ENCODE measurements at places on chromosomes 1 and 21.

DNA sequence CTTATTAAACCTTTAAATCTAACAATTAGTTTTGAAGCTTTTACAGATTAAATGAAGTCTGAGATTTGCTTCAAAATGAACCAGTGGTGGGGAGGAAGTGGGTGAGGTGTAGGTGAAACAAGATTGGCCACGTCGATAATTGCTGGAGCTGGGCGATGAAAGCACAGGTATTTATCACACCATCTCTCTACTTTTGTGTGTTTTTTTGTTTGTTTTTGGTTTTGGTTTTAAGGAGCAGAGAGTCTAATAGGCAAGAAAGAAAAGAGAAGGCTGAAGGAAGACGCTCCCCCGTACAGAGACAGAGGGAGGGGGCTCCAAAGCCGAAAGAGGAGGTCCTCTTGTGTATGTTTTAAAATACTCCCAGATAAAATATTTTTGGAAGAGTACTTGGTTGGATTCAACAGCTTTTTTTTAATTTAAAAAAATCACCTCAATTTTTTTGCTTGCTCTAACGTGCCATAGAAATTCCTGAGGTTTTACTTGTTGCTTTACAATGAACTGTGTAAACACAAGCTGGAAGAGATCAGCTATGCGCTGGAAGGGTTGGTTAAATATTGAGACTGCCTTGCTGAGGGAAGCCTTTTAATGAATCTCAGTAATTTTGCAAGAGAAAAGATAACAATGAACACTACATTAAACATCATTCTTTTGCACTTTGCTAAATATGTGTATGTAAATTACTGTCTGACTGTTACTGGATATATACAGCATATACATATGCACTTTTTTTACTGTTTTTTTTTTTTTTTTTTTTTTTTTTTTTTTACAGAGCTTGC is 6.7 kb upstream of the LGALS8 start:
- peak; percentile 86 for DNase-seq

GRCh38 chr1:198064181-198064580 is 92.6 kb upstream of the NEK7 start:
- peak; percentile 73 for DNase-seq

DNA sequence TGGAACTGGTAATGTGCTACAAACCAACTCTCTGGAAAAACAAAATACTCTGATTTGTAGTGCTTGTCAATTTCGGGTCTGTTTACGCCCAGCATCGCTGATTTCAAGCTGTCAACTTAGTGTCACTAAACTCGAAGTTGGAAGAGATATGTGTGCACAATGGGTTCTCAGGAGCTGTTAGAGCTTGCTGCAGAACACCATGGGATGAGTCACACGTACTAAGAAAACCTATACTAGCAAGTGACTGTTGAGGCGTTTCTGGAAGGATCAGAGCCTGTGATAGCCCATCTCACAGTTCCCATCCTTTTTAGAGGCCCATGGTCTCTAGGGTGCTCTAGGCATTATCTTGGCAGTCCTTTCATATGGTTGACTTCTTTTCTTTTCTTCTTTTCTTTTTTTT is 14.3 kb downstream of the GMEB1 start:
- DNase-seq: no peak

- peak; percentile 87 for DNase-seq
Measured at GRCh38 chr1:185483664-185484450, 166.8 kb upstream of the IVNS1ABP start.

DNA sequence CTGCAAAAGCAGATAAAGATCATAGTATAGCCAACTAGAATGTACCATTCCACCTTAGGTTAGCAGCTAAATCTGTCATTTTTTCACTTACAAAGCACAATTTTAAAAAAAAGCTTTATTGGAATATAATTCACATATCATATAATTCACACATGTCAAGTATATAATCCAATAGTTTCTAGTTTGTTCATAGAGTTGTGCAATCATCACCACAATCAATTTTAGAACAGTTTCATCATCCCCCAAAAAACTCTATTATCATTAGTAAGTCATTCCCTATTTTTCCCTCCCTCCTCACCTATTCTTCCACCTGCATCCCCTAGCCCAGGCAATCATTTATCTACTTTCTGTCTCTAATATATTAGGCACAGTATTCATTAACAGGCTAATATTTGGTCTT is 32.0 kb upstream of the INSL5 start:
- no peak for DNase-seq

DNA sequence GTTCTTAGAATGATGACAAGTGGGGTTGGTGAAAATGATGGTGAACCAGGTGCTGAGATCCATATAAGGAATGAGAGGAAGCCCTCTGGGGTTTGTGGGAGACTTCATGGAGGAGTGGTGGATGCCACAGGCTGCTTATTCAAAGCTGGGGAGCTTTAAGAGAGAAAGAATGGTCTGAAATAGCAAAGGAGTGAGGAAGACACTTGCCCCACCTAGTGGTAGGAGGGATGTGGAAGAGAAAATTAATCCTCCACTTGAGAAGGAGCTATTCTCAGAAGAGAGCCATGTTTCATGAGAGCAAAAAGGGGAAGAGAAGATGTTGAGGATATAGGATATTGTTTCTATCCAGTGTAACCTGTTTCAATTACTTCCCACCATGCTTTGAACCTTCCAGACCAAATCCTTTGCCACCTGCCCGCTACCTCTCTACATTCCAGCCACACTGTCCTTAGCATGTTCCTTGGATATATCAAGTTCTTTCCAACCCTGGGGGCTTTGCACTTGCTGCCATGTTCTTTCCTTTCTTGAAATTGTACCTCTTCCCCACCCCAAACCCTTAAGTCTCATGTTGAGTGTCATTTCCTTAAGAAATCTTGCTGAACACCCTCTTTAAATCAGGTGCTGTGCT is 19.6 kb upstream of the ZNF648 start:
- DNase-seq: peak; percentile 67

DNA sequence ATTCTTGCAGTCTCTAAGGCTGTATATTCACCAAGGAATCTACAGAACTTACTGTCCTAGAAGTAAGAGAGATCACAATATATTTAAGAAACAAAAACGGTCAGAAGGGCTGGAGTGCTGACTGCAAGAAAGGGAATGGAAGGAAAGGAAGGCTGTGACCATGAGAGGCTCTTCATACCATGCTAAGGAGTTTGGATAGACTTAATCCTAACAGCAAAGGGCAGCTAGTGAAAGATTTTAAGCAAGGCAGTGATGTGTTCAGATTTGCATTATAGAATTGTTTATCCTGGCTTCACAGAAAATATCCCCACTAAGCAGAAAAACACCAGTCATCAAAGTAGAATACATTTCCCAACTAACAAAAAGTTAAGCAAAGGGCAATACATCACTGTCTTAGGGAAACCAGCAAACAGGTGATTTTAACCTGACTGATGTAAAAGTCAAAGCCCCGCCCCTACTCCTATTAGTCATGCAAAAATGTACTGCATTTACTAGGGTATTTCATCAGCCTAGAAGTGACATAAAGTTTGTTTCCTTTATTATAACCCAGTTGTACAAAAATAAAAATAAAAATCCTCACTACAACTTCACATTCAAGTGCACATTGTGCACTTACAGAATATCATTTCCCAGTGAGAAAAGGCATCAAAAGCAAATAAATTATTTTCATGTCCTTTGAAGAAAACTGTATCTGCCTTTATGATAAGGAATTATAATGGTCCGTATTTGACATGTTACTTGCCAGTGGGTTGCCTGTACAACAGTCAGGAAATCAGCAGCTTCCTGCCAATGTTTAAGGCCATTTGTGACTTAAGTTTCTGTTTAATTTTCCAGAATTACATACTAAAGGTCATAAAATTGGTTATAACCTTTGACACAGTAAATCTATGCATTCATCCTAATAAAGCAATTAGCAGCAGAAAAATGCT is 17.2 kb downstream of the JAK1 start:
- peak; percentile 57 for DNase-seq

- DNase-seq: no peak
Measured at GRCh38 chr1:149967646-149968045, 31.0 kb upstream of the MTMR11 start.

DNA sequence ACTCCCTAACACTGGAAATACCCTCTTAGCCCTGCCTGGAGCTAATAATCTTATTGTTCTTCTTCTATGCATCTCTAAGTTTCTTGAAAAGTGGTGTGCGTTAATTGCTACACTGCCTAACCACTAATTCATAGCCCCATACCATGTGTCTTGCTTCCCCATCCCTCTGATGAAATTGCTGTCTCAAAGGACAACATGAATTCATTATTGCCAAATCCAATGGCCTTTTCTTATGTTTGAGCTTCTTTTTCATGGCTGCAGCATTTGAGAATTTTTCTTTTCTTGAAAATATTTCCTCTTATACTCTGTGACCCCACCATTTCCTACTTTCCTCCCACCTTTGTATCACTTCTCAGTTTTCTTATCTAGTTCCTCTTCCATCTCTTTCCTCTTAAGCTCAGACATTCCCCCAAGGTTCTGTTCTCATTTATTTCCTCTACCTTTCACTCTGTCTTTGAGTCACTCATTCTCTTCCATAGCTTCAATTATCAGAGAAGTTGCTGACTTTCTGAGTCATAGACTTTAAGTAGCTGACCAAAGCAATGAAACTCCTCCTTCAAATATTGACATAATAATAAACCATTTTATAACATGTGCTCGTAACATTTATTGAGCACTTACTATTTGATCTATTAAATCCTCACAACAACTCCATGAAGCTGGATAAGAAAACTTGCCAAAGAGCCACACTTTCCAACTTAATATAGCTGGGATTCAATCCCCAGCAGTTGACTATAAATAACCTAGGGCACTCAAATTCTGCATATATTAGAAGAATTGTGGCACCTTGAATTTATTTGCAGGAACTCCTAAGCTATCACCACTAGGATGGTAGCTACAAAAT is 35.5 kb upstream of the ATP6V1G3 start:
- no peak for DNase-seq

Data from adipocyte (in vitro differentiated cells).